ENCODE measurements at places on chromosomes 16 and 17.
A peak's percentile ranks its signal among the peaks of the same experiment; 100 is the strongest.

GRCh38 chr17:39699818-39700147 lies at the start of gene ERBB2:
TSS of gene ERBB2 (plus strand) at chr17:39700064. CDS start at chr17:39700239, 175 bp downstream.
- peak; percentile 80 for DNase-seq

DNA sequence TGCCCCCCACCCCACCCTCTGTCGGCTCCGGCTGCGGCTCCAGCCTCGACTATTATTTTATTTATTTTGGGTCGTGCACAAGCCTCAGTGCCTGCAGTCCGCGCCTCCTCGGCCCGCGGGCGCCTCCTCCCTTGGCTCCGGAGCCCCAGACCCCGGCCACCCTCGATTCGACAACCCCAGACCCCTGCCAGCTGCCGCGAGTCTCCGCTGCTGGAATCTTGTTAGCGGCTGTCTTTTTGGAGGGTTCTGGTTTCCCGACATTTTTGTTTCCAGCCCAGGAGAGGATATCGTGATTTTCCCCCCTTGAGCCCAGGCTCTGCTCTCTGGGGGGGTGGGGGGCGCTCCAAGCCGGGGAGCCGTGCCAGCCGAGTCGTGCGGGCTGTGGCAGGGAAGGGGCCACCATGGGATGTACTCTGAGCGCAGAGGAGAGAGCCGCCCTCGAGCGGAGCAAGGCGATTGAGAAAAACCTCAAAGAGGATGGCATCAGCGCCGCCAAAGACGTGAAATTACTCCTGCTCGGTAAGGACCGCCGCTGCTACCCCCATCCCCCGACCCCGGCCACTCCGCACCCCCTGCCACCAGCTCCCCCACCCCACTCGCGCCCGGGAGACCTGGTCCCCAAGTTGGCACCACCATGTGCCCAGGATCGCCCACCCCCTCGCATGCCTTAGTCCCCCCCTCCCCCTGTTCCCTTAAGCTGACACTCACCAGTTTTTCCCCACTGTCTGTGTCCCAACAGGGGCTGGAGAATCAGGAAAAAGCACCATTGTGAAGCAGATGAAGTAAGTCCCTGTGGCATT lies 746 bp downstream of the GNAO1 start:
- no peak for DNase-seq

DNA sequence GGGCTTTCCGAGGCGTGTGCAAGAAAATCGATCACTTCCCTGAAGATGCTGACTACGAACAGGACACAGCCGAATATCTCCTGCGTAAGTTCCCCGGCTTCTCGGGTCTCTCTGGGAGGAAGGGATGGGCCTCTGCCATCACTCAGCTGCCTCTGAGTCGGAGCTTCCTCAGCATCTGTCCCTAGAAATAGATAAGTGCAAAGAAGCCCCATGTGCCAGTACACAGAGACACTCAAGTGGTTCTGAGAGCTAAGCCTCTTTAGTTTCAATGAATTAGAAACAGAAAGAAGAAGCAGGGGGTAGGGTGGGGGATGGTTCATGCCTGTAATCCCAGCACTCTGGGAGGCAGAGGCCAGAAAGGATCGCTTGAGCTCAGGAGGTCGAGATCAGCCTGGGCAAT lies 90.6 kb downstream of the CACNG3 start:
- DNase-seq, result no peak

DNA sequence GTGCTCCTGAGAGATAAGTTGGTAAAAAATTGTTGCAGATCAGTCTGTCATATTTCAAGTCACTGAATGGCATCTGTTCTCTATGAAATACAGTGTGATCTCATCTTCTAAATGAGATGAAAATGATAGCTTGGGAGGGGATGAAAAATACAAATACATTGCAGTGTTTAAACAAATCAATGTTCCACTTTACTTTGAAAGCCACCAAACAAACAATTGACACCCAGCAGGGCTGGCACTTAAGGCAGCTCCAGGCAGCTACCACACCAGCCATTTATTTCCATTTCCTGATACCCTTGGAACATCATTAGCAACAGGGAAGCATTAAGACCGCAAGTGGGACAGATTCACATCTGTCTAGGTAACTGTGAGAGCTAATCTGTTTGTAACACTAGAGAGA lies 827.6 kb upstream of the KIF2B start:
- no peak for DNase-seq

DNA sequence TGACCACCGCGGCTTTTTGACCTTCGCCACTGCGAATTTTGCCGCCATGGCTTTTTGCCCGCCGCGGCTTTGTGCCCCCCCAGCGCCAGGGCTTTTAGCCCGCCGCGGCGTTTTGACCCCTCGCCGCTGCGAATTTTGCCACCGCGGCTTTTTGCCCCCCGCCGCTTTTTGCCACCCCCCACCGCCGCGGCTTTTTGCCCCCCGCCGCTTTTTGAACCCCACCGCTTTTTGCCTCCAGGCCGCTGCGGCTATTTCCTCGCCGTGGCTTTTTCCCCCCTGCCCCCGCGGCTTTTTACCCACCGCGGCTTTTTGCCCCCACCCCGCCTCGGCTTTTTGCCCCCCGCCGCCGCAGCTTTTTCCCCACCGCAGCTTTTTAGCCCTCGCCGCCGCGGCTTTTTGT lies 134.8 kb upstream of the TP53TG3C start:
- DNase-seq, result no peak

DNA sequence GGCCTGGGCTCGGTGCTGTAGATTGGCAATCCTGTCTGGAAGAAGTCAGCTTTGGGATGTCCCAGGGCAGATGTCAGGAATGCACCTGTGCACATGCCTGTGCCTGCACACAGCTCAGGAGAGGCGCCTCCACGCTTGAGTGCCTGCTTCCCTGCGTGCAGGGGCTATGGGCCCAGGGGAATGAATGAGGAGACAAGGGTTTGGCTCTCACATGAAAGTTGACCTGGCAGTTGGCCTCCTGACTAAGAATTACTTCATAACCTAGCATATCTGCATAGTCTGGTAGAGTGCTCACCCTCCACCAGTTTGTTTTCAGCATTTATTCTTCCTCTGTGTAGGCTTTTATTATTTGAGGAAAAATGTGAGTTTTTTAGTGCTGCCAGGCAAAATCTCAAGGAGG lies 50.0 kb downstream of the PLD6 start:
- peak; percentile 57 for DNase-seq

GRCh38 chr17:59027750-59028149 lies 78.9 kb downstream of the TRIM37 start:
- no peak for DNase-seq

DNA sequence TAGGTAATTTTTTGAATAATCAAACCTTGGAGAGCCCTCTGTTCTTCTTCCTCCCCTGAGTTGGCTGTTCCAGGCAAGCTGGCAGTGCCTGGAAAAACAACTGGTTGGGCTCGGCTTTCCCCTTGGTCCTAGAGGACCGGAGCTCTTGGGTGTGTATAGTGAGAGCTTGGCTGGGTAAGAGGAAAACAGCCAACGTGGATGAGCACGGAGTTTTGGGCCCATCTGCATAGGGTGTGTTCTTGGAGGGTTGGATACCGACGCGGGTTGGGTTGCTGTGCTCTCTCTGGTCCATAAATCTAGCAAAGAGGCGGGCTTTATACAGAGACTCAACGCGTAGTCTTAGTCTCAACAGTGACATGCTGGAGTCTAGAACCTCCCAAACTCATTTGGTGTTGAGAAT lies 23.2 kb downstream of the ITGB3 start:
- DNase-seq, result peak; percentile 94

- DNase-seq, result no peak
Observed at GRCh38 chr17:46108120-46108519, 85.1 kb downstream of the KANSL1 start.

- DNase-seq, result no peak
Observed at GRCh38 chr17:9544221-9544620, 31.4 kb downstream of the STX8 start.

DNA sequence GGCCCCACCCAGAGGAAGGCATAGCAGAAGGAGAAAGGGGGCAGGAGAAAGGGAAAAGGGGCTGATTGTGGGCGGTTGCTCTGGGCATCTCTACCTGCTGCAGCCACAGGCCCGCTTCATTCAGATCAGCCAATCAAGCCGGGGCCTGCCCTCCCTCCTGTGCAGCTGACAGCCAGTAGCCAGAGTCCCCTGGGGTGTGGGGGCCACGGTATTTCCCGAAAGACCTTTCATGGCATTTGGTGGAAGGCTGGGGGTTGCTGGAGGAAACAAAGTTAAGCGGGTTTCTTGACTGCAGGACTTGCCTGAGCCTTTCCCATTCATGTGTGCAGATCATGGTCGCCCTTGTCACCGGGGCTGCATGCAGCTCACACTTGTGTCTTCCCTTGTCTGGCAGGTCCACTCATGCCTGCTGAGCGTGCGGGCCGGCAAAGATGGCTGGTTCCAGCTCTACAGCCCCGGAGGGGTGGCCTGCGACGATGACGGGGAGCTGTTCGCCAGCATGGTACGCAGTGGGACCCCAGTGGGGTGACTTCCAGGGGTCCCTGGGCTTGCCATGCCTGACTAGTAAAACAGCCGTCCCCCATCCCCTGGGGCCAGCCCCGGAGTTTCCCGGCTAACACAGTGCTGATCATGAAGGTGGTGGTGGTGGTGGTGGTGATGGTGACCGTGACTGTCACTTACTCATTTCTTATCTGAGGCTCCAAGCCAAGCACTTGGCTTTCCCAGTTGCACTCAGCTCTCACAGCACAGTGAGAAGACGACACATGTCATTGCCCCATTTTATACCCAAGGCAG lies 82.7 kb upstream of the PLCG2 start:
- DNase-seq, result no peak

- DNase-seq, result no peak
Observed at GRCh38 chr17:67974598-67975066, 21.6 kb downstream of the C17orf58 start.

GRCh38 chr17:80731323-80731722 lies 186.7 kb downstream of the RPTOR start:
- no peak for DNase-seq

DNA sequence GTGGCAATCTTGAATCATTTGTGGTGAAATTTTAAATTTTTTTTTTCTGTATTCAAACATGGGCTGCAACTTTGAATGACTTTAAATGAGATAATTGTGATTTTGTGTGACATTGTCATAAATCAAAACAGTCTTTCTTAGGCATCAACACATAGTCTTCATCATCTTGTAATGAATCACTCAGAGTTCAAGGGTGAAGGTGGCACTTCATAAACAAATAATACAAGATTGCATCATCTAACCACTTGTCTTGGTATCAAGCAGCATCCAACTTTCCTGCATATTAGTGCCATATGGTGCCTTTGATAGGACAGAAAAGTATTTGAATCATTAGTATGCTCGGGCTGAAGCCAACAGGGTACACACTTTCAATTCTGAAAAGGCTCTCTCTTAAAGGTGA lies 392.4 kb upstream of the GOT2 start:
- no peak for DNase-seq

GRCh38 chr16:78584991-78585390 lies 485.5 kb downstream of the WWOX start:
- DNase-seq, result no peak

DNA sequence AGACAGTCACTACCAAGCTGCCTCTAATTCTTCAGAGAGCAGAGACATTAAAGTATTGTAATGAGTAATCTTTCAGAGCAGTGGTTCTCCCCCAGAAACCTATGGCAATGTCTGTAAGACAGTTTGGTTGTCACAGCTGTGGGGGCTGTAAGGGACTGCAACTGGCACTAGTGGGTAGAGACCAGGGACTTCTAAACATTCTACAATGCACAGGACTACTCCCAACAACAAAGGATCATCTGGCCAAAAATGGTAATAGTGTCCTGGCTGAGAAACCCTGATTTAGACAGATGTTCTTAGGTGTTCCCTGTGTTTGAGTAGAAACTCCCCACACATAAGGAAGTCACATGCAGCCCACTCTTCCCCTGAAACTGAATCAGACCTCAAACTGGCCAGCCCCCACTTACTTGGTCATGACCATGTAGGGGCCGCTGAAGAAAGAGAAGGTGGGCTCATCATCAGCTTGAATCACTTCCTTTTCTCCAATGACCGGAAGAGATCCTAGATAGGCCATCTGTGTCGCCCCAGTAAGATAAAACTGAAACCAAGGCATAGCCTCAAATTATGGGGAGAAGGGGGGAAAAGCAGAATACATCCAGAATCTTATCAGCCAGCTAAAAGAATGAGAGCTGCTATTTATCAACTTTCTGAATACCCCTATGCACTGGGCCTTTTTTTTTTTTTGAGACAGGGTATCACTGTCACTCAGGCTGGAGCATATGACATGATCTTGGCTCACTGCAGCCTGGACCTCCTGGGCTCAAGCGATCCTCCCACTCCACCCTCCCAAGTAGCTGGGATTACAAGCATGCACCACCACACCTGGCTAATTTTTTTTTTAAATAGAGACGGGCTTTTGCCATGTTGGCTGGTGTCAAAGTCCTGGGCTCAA lies 75.8 kb downstream of the TEX14 start:
- no peak for DNase-seq

DNA sequence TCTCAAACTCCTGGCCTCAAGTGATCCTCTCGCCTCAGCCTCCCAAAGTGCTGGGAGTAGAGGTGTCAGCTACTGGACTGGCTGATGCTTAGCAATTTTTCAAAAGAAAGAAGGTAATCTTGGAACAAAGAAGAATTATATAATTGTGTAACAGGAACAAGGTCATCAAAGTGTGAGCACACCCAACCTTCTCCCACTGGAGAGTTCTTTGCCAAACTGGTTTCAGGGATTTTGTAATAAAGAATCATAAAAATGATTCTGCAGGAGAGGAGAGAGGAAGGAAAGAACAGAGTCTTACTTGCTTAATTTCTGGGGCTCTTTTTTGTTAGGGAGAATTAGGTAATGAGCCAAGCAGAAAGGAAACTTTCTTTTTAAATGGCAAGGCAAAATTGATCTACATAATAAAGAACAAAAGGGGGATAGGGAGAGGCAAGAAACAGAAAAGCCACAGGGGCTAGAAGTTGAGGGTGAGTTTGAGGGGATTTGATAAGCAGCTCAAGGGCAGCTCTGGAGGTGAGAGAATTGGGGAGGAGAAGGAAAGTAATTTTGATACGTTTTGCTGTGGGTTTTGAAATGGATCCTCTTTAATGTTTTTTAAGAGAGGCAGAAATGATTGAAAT lies 21.3 kb downstream of the CHD9NB start:
- DNase-seq, result no peak
